Anterior cingulate cortex (tissue), 58 donors: ENCODE measurements at places on chromosomes 16 and 17.
A peak's percentile ranks its signal among the peaks of the same experiment; 100 is the strongest.

GRCh38 chr16:47815655-47816054 is 340.1 kb downstream of the ABCC12 start:
- DNase-seq: no peak

- no peak for DNase-seq
These were observed 520.3 kb upstream of the CDH5 start for GRCh38 chr16:65846210-65846602.

DNA sequence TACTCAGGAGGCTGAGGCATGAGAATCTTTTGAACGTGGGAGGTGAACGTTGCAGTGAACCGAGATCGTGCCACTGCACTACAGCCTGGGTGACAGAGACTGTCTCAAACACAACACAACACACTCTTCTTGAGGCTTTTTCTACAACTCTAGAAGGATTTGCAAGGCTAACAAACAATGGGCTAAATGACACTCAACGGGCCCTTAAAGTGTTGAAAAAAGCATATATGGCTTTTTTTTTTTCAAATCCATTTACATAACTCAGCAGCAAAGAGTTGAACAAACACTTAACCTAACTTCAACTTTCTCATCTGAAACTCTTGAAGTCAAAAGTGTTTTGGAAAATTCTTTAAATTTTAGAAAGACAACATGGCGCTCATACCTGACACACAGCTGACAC is 22.3 kb downstream of the CDR2 start:
- DNase-seq: no peak

DNA sequence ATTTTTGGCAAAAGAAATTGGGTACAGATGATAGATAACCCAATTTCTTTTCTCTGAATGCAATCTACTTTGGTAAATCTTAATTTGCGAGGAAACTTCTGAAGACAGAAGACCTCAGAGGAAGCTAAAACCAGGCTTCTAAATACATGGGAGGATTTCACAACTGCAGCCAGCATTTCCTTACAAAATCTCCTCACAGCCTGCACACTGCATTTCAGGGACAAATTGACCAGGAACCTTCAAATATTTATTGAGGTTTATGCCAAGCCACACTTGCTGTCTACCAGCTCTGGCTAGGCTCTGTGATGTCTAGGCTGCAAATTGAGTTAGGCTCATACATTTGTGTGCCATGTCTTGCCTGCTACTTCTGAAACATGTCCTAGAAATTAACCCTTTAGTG is 167.3 kb upstream of the CDH5 start:
- DNase-seq: no peak

DNA sequence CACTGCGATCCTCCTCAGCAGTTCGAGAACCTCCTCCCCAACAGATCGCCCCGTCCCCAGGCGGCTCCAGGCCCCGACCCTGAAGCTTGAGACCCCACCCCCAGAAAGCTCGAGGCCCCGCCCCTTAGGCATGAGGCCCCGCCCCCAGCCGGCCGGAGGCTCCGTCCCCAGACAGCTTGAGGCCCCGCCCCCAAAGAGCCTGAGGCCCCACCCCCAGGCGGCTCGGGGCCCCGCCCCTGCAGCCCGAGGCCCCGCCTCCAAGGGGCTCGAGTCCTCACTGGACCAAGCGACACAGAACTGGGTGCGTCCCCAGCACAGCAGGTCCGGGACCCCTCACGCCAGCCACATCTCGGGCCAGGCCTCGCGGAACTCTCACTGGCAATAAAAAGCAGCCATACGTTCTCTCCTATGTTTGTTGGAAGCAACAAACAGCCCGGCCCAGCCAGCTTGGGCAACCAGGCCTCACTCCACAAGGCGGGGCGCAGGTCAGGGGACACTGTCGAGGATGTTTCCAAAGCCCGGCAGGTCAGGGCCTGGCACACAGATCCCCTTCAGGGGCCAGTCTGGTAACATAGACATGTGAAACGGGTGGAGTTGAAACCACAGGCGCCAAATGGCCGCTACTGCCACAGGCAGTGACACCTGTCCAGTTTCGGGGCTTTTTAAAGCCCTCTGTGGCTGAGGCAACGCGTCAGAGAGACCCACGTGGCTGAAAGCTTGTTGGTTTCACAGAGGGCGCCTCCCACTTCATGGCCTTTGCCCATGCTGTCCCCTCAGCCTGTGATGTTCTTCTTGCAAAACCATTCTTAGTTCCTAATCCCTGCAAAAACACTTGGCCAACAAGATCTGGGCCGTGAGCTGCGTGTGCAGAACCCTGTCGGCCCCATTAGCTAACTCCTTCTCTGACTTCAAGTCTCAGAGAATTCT is 224.2 kb downstream of the PARN start:
- no peak for DNase-seq

DNA sequence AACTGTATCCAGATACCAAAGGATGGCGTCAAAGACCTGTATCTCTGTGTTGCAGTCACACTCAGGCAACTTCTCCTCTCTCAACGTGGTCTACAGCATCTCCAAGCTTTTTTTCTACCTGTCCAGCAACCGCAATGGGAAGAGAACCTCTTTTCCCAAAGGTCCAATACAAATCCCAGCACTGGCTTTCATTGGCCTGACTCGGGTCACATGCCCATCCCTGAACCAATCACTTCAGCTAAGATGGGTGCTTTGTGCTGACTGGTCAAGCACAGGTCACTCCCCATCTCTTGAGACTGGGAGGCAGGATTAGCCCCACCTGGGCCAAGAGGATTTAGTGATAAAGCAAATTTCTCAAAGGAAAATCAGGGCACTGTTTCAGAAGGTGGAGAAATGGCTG is 71.2 kb upstream of the C16orf82 start:
- no peak for DNase-seq

- no peak for DNase-seq
These were observed 822 bp downstream of the IGF2BP1 start for GRCh38 chr17:48997827-48998586.

DNA sequence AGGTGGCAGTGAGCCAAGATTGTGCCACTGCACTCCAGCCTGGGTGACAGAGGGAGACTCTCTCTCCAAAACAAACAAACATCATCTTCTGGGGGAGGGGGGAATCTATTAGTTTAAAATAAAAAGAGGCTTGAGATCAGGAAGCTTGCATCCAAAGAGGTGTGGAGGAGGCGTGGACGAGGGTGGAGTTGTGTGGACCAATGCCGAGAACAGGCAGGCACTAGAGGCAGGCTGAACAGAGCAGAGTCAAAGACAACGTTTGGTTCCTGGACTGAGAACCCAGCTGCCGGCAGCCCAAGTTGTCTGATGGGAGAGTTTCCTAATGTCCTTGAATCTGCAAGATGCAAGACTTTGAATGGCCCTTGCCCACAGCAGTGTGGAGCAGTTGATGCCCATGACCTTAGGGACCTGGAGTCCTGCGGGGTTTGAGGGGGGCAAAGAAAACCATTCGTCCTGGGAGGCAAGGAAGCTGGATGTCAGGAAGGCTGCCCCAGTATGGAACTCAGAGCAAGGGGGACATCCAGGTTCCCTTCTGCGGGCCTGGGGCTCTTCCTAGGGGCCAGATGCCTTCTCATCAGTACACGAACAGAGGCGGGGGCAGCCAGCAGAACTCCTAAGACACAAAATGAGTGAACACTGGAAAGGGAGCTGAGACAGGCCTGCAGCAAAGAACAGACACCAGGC is 9.2 kb downstream of the TBC1D16 start:
- DNase-seq: no peak

DNA sequence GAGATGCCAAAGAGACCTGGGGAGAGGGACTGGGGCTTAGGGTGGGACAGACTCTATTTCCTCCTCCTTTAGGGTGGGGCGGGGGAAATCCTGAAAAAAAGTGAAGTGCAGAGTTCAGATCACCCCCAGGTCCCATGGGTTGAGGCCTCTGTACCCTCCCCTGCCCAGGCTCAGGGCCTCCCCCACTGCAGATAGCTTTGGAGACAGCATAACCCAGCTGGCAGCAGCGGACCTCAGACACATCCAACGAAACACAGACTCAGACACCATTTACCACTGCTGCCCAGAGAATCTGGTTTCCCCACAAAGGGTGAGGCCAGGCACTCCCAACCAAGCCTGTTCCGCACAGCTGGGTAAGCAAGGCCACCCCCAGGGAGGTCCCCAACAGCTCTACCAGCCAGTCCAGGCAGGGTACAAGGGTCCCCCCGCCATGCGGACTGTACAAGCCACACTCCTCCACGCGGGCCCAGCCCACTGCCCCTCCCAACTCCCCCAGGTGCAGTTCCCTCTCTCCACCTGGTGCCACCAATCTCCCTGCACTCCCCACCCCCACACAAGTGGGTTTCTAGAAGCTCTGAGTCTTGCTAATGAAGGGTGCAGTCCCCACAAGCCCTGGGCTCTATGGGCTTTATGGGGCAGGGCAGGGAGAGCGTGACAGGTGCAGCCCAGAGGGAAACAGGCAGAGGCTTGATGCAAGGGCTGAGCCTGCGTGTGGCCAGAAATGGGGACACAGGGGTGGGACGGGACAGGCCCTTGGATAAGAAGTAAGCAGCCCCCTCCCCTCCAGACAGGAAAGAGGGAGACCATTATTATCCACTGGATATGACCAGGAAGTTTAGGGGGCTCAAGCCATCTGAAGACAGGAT is 8.9 kb downstream of the RHBDF2 start:
- DNase-seq: no peak

DNA sequence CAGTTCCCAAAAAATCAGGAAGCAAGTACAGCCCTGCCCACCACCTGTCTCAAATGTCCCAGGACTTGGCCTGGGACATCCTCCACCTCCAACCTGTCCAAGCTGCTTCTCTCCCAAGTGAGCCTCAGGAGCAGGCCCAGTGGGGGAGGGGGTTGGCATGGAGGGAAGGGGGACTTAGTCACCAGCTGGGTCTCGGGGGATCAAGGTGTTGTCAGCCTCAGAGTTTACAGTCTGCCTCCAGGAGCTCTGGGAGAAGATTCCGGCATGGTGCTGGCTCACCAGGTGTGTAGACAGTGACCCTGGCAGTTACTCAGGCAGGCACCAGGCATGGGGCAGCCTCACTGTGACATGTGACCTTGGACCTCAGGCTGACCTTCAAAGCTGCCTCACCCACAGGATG is 19.7 kb downstream of the ZNF423 start:
- DNase-seq: no peak

DNA sequence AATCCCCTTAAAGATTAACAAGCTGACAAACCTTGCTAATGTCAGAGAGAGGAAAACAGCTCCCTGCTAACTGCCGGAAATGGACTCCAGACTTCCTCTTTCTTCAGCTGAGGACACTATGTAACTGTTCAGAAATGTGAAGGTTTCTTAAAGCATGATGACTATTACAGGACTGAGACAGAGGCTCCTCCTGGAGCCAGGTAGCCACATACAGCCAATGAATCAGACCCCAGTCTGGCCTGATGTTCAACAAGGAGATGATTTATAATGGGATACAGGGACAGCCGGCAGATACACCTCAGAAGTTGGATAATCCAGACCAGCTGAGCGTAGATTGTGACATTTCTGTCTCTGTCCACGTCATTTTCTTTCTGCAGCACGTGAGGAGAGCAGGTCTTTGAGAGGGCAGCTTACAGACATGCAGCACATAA is 216.2 kb downstream of the HS3ST3A1 start:
- DNase-seq: no peak

DNA sequence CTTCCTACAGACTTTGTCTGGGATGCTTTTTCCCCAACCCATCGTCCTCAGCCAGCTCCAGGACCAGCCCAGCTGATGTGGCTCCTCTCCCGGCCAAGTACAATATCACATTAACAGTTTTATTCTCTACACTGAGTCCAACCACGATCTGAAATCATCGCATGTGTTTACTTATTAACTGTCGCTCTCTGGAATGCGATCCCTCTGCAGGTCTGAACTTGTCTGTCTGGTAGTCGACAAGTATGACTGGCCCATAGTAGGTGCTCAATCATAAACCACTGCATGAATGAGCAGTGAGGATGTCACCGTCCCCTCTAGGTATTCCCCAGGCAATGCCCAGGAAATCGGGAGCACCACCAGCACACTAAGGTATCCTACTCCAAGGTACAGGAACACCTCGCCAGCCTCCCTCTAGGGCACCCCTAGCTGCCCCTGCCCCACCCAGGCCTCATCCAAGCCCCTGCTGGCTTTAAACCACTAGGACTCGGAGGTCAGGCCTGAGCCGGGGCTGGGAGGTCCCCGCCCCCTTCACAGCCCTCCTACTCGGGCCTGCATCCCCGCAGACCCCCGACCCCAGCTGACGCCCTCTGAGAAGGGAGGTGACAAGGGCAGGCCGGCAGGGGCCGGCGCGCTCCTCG is 27.7 kb downstream of the RTN4RL1 start:
- no peak for DNase-seq

- peak; percentile 82 for DNase-seq
These were observed 488 bp downstream of the TFAP4 start for GRCh38 chr16:4272114-4272956.
